Stimulated activated CD4-positive, alpha-beta T cell treated with anti-CD3 and anti-CD28 coated beads, Interleukin-1b, Interleukin-23, amount 100 ng/mL, for 4 hours (primary cell): ENCODE measurements at places on chromosomes 1 and 21.

- no peak for DNase-seq
These were observed 16.3 kb downstream of the SEC16B start for GRCh38 chr1:177953549-177953948.

DNA sequence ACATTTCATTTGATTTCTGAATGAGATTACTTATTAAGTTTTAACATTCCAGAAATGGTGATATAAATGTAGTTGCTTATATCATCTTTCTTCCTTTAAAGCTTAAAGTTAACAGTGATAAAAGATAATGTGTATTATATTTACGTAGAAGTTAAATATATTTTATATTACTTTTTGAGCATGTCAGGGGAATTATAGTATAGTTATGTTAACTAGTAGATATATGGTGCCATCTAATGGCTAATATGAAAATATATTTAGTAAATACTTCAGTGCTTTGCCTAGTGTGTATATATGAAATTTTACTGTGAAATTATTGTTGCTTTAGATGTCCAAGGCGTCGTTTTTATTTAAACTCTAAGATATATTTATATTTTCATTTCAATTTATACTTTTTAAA is 51.5 kb downstream of the SYT14 start:
- DNase-seq: no peak

DNA sequence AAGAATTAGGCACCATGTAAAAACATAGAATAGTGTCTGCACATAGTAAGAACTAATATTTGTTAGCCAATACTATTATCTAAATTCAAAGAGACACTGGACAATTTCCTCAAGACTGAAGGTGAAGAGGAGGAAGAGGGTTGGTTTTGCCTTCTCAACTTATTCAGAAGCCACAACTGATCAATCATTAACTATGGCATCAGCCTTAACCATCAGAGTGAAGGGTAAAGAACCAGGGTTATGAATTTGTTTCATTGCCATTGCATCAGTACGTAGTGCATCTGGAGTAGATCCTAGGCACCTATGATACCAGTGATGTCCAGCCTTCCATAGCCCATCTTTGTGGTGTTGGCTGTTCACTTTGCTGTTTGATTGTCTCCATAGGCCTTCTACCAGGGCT is 421.7 kb upstream of the DEPDC1 start:
- DNase-seq: no peak

GRCh38 chr1:214420341-214420740 is 131.1 kb downstream of the PTPN14 start:
- no peak for DNase-seq

DNA sequence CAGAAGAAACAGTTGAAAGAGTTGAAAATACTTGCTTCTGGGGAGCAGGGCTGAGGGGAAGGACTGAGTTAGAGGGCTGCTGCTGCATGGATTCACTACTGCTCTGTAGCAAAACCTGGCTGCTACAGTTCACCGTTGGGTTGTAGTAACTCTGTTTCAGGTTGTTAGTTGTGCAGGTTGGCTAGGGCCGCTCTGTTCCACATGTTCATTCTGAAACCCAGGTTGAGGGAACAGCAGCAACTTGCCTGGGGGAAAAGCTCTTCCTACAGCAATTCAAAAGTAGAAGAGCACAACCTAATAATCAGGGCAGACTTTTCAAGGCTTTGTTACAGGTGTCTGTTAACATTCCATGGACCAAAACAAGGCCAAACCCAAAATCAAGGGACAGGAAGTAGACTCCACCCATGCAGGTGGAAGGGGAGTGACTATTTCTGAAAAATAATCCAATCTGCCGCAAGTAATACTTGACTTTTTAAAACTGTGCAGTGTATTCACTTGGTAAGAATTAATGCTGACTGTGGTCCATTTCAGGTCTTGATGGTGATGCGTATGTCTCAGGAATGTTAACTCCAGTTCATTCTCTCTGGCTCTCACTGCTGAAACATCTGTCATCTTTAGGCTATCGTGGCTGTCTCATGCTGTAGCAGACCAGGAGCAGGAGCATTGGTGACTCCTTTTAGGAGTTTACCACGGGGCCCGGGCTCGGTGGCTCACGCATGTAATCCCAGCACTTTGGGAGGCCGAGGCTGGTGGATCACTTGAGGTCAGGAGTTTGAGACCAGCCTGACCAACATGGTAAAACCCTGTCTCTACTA is 5.1 kb upstream of the PARK7 start:
- no peak for DNase-seq

GRCh38 chr21:44090325-44090724 is 16.9 kb upstream of the PWP2 start:
- DNase-seq: no peak

- no peak for DNase-seq
These were observed 18.6 kb downstream of the RO60 start for GRCh38 chr1:193077991-193078390.

- no peak for DNase-seq
These were observed 98.3 kb upstream of the FMN2 start for GRCh38 chr1:239993366-239993765.

DNA sequence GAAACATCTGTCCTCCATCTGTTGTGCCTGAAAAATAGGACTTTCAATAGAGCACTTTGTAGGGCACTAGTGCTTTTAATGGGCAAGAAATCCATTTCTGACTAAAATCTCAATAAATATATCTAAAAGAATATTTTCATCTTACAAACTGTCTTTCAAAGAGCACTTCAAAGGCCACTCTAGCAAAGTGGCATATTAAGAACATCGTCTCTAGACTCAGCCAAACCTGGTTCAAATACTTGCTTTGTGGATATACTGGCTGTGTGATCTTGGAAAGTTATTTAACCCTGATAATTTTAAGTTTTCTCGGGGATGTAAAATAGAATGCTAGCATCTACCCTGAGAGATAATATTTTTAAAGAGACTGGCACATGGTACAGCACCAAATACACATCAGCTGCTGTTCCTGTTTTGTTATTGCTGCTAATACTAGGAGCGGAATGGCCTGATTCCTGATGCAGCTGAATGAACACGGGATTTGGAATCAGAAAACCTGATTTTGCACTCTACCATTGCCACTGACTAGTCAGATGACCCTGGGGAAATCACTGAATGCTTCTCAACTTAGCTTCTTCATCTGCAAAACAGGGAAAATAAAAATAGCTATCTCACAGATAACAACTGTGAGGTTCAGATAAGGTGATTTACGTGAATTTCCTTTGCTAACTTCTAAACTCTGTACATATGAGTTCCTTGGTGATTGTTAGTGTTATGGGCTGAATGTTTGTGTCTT is 25.2 kb upstream of the LRRC8C start:
- no peak for DNase-seq

DNA sequence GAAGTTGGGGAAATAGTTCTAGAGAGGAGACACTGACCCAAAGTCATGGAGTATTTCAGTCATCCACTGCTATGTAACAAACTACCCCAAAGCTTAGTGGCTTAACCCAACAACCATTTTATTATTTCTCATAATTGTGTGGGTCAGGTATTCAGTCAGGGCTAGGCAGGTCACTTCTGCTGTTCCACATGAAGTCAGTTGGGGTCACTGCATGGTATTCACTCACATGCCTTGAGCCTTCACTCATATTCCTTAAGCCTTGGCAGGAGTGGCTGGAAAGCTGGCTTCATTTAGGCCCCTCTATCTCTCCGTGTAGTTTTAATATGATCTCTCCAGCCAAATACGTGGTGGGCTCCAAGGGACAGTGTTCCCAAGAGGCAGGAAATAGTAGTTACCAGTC is 17.5 kb upstream of the RNF11 start:
- no peak for DNase-seq

DNA sequence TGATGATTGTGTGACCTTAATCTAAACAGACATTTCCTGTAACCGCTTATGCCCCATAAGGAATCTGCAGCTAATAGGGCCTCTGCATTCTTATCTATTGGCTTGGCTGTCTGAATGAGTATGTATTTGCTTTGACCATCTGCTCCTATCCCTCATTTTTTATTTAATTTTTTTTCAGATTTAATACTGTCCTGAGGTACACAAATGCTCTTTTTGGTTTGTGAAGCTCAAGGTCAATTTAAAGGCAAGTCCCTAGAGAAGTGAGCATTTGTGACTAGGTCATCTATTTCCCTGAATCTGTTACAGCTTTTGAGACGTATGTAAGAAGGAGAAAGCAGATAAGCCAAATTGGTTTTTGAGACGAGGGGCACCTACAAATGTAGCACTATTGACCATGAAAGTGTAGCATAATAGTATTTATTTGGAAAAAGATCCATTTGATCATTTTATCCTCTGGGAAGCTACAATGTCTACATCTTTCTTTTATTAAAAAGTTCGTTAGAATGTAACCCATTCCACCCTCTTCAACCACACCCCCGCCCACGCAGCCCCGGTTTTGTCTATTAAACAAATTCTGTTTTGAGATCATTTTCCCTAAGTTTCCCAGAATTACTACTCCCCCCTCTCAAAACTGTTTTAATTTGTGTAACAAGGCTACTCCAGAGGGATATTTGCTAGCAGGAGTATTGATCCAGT is 69.2 kb upstream of the HSPA13 start:
- DNase-seq: peak; percentile 3

DNA sequence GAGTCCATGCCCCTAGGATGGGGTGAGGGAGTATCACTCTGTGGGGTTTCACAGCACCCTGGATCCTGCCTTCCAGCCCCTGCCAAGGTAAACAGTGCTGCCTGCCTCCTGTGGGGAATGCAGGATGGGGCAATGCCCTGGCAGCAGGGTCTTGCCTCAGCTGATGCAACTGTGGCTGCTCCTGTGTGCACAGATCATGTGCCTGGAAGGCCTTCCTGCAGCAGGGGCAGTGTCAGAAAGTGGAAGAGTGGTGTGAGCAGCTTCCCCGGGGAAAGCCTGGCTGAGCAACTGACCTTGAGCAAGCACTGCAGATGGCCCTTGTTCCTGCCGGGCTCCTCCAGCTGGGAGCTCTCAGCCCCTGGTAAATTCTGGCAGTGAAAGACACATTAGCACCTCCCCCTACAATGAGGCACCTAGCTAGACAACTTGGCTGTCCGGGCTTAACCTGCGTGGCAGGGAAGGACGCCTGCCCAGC is 9.9 kb downstream of the TOR3A start:
- no peak for DNase-seq

DNA sequence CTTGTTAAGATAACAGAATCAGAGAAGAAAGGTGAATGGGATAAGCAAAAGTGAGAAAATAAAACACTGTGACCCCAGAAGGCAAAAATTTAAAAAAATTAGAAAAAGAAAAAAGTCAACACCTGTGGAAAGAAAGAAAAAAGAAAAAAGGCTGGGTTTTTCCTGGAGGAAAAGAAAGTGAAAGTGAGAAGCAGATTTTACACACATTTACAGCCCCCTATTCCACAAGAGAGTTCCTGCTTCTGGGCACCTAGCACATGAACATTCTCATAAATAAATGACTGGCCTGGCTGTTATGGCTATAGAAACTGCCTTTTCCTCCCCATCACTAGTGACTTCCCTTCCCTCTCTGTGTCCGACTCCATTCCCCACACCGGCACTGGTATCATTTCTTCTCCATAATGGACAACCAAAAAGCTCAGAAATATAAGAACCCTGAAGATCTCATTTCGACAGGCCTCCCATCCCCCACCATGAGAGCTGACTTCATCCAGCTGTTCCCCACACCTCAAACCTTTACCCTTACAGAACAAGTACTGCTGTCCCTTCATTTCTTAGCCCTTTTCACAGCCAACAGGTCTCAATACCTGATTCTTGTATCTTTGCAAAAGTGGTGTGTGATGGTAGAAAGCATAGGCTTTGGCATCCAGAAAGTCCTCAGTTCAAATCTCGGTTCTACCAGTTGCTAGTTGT is 12.6 kb downstream of the MTF1 start:
- DNase-seq: no peak

GRCh38 chr1:54238353-54239034 is 38.5 kb downstream of the MRPL37 start:
- no peak for DNase-seq

DNA sequence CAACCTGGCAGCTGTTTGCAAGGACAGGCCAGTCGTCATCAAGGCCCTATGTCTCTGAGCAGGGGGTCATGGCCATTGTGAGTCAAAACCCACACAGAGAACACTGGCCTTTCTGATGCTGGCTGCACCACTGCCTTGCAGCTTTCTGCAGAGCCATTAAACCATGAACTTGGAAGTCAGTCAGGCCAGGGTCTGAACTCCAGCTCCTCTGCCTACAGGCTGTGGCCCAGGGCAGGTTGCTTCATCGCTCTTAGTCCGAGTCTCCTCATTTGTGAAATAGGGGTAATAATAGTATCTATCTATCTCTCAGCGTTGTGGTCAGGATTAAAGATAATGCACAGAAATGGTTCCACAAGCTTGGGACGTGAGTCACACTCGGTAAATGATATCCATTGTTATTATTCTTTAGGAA is 35.8 kb upstream of the HIVEP3 start:
- no peak for DNase-seq

- DNase-seq: peak; percentile 3
These were observed 928 bp downstream of the TLCD4 start for GRCh38 chr1:95118067-95118499.

- DNase-seq: no peak
These were observed 19.9 kb upstream of the EVI5 start for GRCh38 chr1:92804721-92805201.

- no peak for DNase-seq
These were observed 99.3 kb downstream of the XPR1 start for GRCh38 chr1:180731131-180731530.

GRCh38 chr1:43858324-43858723 is 75.3 kb upstream of the ARTN start:
- DNase-seq: no peak

- no peak for DNase-seq
These were observed 486 bp downstream of the NIPAL3 start for GRCh38 chr1:24415910-24416665.

DNA sequence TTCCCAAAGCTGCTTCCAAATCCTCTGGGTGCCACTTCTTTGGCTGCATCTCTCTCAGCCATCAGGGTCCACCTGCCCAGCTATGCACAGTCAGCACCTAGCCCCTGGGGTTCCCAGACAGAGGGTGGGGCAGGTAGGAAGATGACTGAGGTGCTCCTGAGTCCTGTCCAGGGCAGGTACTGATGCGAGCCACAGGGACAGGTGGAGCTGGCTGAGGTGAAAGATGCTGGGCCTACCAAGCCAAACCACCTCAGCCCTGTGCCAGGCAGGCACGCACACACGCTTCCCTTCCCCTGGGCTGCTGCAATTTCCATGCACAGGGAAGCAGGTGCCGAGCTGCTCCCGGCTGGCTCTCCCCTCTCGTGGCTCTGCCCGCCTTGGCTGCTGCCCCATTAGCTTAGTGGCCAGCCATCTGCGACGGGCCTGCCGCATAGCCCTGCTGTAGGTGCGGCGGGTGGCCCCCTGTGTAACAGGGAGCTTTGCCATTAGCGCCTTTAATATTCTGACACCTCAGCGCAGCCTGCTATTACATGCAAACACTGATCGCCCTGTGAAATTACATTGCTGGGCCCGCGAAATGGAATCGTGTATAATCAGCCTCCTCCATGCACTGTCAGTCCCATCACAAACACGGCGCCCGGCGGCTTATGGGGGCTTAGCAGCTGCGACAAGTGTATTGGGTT is 38.9 kb downstream of the DMAP1 start:
- DNase-seq: no peak
